Posterior vena cava (tissue), 2 donors: ENCODE measurements at places on chromosomes 5 and 9. TPM values are rescaled to one million over a fixed set of nuclear protein-coding genes. Genes with fewer than 3 reads are reported as not detected.

The STC2 gene
- total RNA-seq = 16.6 TPM

The MRPL22 gene
- 40.9 TPM for total RNA-seq

The CDX1 gene
- total RNA-seq = not detected

The FLT4 gene
- total RNA-seq = 18.0 TPM

The SARDH gene
- total RNA-seq = 1.8 TPM

The SLC36A3 gene
- total RNA-seq = not detected
